ENCODE measurements at places on chromosomes 6 and 20. TPM values are rescaled to one million over a fixed set of nuclear protein-coding genes. Genes with fewer than 3 reads are reported as not detected.

- no peaks in the 10 kb centered on the region for H3K36me3 ChIP-seq
- H3K4me3 ChIP-seq: no peak overlapping the region
- no peaks in the 10 kb centered on the region for H3K27me3 ChIP-seq
- no peak overlapping the region for H3K27ac ChIP-seq
- DNase-seq: no peak
Observed at GRCh38 chr20:61596687-61597330, 344.7 kb downstream of the CDH4 start.

- H3K4me1 ChIP-seq: peaks cover 2% of the 10 kb centered on the region
- no peak overlapping the region for H3K27ac ChIP-seq
- no peak overlapping the region for H3K4me3 ChIP-seq
- no peaks in the 10 kb centered on the region for H3K36me3 ChIP-seq
- no peaks in the 10 kb centered on the region for H3K27me3 ChIP-seq
Observed at GRCh38 chr20:11041396-11041795, 367.6 kb upstream of the JAG1 start.

DNA sequence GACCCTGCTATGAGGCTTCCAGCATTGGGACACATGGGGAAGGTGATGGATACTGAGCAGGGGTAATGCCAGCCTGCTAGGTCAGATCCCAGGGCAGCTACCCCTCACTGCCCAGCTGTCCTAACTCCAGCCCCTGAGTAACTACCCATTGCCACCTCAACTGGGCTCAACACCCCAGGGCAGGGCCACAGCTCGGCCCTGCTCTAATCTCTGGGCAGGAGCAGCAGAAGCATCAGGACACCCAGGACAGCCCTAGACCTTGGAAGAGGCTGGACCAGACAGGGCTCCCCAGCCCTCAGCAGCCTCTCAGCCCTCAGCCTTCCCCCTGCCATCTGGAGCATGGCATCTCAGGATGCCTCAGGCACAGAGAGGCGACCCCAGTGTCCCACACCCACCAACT lies 67.4 kb upstream of the TOP1 start:
- no peaks in the 10 kb centered on the region for H3K36me3 ChIP-seq
- peak; percentile 70 for DNase-seq
- H3K4me3 ChIP-seq: no peak overlapping the region

DNA sequence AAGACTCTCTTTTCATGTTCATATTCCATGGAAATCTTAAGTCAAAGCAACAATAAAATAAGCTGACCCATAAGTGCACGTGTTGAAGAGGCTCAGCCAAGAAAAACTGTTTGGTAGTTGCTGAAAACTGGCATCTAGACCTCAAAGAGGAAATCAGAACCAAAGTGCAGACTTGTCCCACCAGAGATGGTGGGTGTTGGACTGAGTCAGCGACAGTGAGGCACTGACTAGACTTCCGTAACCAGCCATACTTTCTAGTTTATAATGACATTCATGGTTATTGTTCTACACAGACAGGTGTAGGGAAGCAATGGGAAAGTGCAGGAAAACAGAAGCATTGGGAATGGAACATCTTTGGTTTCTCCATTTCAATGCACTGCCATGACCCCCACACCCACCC lies 175.7 kb upstream of the AGPAT4 start:
- no peak overlapping the region for H3K27ac ChIP-seq
- no peak for DNase-seq
- H3K4me3 ChIP-seq: no peak overlapping the region
- H3K36me3 ChIP-seq: no peaks in the 10 kb centered on the region
- H3K27me3 ChIP-seq: no peaks in the 10 kb centered on the region

DNA sequence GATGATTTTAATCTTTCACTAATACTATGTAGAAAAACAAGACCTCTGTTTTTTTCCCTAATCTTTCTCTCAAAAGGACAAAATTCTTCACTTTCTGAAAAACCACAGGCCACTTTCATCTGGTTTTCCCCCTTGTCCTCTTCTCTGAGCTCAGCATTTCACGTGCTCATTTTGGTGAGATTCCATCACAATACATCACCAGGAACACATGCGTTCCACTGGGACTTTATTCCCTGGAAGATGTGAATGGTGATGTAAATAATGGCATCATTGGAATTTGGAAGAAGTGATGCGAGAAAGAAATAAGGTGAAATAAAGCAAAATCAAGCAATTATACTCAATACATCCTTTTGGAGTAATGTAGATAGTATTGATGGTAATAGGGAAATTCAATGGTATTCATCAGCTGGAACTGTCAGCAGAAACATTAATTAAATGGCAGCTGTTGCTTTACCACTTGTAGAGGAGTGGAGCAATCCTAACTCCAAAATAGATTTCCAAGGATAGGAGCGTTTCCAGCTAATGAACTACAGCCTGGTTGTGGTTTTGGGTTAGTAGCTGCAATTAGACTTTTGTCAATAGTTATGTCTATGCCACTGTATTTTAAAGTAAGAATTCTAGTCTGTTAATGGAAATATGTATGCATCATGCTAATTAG lies 11.5 kb downstream of the FILIP1 start:
- no peaks in the 10 kb centered on the region for H3K36me3 ChIP-seq
- H3K27ac ChIP-seq: no peak overlapping the region
- H3K4me3 ChIP-seq: no peak overlapping the region
- peaks cover 26% of the 10 kb centered on the region for H3K27me3 ChIP-seq
- no peak for DNase-seq

- H3K36me3 ChIP-seq: no peaks in the 10 kb centered on the region
- H3K4me1 ChIP-seq: peaks cover 21% of the 10 kb centered on the region
- no peaks in the 10 kb centered on the region for H3K27me3 ChIP-seq
- H3K27ac ChIP-seq: peak overlapping the region; percentile 82
- no peak for DNase-seq
- H3K4me3 ChIP-seq: no peak overlapping the region
Observed at GRCh38 chr6:159595173-159595572, 97.9 kb downstream of the SOD2 start.

DNA sequence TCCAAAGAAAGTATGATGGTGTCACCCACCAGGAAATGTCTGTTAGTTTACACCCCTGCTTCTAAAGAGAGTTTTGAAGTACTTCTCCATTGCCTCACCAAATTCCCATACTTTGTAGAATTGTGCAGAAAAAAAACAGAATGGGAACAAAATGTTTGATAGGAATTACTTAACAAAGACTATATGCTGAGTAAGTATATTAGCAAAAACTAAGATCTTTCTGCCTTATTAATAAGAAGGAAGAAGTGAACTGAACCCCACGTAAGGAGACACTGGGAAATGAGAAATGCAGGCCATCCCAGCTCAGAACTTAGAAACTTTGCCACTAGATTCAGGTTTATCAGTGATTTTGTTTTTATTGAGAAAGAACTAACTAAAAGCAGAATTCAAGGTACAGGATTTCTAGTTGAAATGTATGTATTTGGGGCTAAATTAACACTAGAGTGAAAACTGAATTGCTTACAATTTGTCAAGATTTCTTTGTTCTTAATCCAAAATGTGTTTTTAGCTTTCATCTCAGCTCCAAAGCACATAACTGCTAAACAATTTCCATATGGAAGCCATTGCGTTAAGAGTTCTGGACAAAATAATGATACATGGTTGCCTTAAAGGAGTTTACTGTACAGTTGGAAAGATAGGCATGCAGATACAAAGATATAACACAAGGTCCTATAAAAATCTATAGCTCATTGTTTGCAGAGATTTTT lies 102.7 kb upstream of the BMP5 start:
- H3K27ac ChIP-seq: no peak overlapping the region
- peaks cover 1% of the 10 kb centered on the region for H3K4me1 ChIP-seq
- no peak overlapping the region for H3K4me3 ChIP-seq
- H3K27me3 ChIP-seq: no peaks in the 10 kb centered on the region
- no peak for DNase-seq
- H3K36me3 ChIP-seq: no peaks in the 10 kb centered on the region

- H3K27ac ChIP-seq: no peak overlapping the region
- H3K36me3 ChIP-seq: no peaks in the 10 kb centered on the region
- no peak overlapping the region for H3K4me3 ChIP-seq
- no peaks in the 10 kb centered on the region for H3K4me1 ChIP-seq
Observed at GRCh38 chr6:39213195-39213920, 15.9 kb downstream of the KCNK5 start.

DNA sequence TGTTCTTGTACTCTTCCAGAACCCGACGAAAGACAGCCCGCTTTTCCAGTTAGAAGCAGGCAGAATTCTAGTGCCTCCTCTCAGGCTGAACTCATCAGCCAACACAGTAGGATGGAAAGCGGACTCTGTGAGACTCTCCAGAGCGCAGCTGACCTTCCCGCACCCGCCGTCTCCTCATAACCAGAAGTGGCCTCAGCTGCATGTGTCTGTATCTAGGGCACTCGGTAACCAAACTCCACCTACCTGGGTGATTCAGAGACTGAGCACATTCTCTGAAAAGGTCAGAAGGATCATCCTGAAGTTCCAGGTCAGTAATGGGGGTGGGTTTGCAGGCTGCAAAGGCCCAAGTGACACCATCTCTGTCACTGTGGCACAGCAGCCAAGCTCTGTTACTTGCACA lies 66.7 kb upstream of the NFATC2 start:
- H3K4me3 ChIP-seq: no peak overlapping the region
- no peak overlapping the region for H3K27ac ChIP-seq
- H3K4me1 ChIP-seq: no peaks in the 10 kb centered on the region
- DNase-seq: no peak
- H3K27me3 ChIP-seq: no peaks in the 10 kb centered on the region

OPRM1 gene
- total RNA-seq: not detected

Data from osteocyte (in vitro differentiated cells).